Activated CD4-positive, alpha-beta T cell treated with anti-CD3 and anti-CD28 coated beads for 4 hours (primary cell): ENCODE measurements at places on chromosomes 16 and 17.

GRCh38 chr17:69305177-69305576 lies 21.8 kb downstream of the ABCA5 start:
- DNase-seq, result no peak

GRCh38 chr16:26951950-26952349 lies 114.8 kb upstream of the C16orf82 start:
- DNase-seq, result no peak

- no peak for DNase-seq
Measured at GRCh38 chr17:17994271-17995069, 21.8 kb downstream of the DRC3 start.

DNA sequence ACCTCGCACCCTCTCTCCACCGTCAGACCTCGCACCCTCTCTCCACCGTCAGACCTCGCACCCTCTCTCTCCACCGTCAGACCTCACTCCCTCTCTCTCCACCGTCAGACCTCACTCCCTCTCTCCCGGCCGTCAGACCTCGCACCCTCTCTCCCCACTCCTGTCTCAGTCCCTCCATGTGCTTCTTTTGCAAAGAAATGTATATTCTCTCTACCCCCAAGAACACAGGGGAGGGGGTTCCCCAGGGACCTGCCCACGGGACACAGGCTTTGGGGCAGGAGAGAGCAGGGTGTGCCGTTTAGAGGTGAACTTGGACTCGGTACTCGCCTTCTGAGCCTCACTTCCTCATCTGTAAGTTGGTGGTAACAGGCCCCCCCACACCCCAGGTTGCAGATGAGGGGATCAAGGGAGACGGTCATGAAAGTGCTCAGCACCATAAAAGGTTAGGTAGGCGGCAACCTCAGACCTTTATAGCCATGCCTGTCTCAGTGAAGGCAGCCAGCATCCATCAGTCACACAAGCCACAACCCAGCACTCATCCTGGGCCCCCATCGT lies 63.7 kb downstream of the RPH3AL start:
- DNase-seq, result no peak

GRCh38 chr17:6429266-6429665 lies 5.7 kb downstream of the AIPL1 start:
- no peak for DNase-seq
